ENCODE measurements at places on chromosomes 5 and 9. TPM values are rescaled to one million over a fixed set of nuclear protein-coding genes. Genes with fewer than 3 reads are reported as not detected.

WDR31 gene
- polyA plus RNA-seq = 0.05 TPM

DNA sequence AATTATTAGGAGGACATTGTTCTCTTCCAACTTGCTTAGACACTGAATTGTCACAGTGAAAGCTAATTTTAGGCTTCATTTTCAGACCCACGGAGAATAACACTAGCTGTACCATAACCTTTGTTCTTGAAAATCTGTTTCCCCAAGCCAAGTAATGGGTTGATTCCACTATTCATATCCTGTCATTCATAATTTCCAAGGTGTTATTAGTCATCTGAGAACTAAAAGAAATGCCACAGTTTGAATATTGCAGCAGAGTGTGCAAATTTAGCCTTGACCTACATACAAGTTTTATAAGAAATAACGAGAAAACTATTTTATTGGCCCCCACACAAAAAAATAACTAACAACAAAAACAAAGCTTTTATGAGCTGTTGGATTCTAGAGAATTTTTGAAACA lies 148.5 kb upstream of the TYRP1 start:
- no peak for DNase-seq

DNA sequence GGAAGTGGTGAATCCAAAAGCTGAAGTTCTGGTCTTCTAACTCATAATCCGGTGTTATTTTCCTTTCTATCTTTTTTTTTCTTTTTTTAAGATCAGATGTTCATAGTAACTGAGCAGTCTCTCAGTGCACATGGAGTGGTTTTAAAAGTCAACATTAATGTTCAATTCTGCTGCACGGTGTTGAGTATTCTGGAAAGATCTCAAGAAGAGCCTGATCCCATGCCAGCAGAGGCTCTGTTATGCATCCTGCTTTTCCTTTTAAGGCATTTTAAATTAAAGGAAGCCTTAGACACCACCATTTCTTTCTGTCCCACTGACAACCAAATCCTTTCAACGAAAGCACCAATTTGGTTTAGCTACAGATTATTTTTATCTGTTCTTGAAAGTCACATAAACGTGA lies 33.4 kb downstream of the SEMA5A start:
- DNase-seq = no peak

- no peak for DNase-seq
Observed at GRCh38 chr5:109453251-109453650, 43.5 kb upstream of the PJA2 start.

DNA sequence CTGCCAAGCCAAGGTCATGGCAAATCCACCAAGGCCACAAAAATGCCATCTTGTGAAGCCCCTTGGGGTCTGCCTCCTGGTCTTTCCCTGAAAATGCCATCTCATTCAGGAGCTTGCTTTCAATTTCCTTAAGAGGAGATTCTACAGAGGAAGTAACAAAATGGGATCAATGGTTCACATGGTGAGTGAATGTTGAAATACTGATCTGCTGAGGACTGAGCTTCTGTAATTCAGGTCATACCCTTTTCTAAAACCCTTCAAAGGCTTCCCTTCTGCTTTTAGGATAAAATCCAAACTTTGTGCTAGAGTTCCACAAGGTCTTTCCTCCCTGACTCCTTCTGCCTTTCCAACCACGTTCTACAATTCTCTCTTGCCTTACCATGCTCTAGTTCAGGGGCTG lies 24.7 kb upstream of the NR3C1 start:
- DNase-seq = peak; percentile 59

- no peak for DNase-seq
Observed at GRCh38 chr5:36682499-36682898, 76.1 kb downstream of the SLC1A3 start.

- no peak for DNase-seq
Observed at GRCh38 chr5:107950776-107951175, 280.0 kb upstream of the EFNA5 start.

DNA sequence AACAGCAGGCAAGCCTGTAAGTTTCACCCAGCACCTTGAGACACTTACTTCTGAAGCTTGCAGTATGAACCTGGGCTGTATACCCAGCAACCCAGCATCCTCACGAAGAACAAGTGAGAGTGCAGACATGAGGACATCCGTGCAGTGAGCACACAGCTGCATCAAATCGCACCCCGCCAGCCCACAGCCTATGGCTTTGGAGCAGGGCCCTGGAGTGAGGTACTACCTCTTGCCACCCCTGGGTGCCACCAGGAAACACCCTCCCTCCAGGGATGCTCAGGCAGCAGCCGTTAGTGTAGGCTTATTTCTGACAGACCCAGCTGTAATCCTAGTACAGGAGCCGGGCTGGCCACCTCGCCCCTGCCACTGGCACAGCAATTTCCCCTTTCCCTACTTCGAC lies 81.4 kb downstream of the ATPSCKMT start:
- no peak for DNase-seq

COL5A1 gene
- polyA plus RNA-seq = not detected

LVRN gene
- not detected for polyA plus RNA-seq

- no peak for DNase-seq
Observed at GRCh38 chr5:136518814-136519213, 153.5 kb upstream of the TRPC7 start.

GRCh38 chr5:127834094-127834531 lies 130.9 kb downstream of the CCDC192 start:
- no peak for DNase-seq

DNA sequence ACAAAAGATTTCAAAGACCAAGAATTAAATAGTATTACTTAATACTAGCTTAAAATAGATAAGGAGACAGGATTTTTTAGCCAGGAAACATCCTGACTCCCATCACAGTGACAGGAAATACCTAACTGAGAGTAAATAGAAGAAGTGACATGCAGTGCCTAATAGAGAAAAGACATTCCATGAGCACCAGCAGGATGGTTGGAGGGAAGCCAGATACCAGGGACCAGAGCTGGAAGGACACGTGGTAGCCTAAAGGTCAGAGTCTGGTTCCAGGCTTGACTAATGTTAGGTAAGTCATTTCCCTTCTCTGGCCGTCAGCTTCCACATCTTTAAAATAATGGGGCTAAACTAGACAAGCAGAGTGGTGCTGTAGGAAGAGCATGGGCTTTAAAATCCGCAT lies 41.6 kb downstream of the CDK5RAP2 start:
- DNase-seq = no peak

- no peak for DNase-seq
Observed at GRCh38 chr5:14199902-14200301, 56.8 kb downstream of the TRIO start.

- DNase-seq = no peak
Observed at GRCh38 chr5:16000056-16000455, 179.5 kb downstream of the MARCHF11 start.

DNA sequence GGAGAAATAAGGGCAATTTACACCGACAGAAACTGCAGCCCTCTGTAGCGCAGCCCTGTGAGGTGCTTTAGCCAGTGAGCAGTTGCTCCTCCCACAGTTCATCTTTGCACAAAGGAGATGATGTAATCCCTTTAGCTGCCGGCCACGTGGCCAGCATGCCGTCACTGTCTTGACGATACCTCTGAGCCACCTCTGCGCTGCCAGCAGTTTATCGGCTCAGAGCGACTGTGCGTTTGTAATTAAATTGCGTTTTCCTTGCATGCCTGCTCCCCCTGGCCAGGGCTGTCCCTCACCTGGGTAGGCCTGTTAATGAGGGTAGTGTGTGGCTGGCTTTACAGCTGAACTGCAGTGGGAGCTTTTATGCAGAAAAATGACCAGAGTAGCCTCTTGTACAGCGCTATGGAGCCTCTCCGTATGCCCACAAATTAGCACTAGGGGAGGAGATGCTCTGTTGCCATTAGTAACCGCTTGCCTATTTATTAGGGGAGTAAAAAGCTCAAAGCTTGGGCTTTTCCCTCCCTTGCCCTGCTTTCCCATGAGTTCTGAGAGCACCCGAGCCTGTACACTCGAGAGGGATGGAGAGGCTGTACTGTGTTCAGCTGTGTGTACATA lies 107.0 kb downstream of the TRIO start:
- DNase-seq = peak; percentile 53

DNA sequence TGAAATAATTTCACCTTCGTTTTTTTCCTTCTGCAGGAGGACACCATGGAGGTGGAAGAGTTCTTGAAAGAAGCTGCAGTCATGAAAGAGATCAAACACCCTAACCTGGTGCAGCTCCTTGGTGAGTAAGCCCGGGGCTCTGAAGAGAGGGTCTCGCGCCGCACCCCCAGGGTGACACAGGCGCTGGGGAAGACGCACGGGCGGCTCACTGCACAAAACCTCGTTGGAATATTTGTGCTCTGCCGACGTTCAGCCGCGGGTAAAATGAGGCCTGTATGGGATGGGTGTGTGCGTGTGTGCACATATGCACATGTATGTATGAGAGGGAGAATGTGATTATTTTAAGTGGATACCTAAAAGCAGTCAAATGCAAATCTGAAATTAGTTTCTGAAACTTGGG lies 24.5 kb downstream of the QRFP start:
- no peak for DNase-seq

DNA sequence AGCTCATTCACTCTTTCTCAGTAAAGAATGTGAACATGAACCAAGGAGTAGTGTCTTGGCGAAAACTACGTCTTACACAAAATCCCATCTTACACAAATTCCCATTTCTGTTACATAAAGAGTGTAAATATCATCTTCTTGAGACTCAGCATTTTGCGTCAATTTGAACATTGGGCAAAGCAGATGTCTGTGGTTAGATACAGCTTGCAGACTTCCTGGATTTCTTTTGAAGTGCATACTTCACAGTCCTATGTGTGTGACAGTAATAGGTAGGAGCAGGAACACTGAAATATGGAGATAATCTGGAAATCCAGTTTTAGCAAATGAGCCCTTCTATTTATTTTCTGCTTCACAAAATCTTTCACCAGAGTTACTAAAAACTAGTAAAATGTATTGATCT lies 58.8 kb downstream of the C6 start:
- no peak for DNase-seq

DNA sequence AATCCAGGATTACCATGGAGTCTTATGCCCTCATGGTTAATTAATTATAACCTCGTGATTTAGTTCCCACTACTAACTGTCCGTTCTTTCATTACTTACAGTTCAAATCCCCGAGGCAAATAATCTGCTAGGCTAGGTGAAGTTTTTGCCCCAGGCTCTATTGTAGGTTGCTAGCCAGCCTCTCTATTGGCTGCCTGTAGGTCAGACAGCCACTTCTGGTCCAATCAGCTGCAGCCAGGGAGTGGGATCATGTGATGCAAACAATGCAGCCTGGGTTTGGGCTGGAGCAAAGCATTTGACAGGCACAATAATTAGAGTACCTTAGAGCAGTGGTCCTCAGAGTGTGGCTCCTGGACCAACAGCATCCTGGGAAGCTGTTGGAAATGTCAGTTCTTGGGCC lies 17.7 kb downstream of the TMEM252 start:
- DNase-seq = no peak

LCNL1 gene
- polyA plus RNA-seq = not detected

GRCh38 chr9:136426787-136427186 lies 12.9 kb downstream of the INPP5E start:
- no peak for DNase-seq

DNA sequence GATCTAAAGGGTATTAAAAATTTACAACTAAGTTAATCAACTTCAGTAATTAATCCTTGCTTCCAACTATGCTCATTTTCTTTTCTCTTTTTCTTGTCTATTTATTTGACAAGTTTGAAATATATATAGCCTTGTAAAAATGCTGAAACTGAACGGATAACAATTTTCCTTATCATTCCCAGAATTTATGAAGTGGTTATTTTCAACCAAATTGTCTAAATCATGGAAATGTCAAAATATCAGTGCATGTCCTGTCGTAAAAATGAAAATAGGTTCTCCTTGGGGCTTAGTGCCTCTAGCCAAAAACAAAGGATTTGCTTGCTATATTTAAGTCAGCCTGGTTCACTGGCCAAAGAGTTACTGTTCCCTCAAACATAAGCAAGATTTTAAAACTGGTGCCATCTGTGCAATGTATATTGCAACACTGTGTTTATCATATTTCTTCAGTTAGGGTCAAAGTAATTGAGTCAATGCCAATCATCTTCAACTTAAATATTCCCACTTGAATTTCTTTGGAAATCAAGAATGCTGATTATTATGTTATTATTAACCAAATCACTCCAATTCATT lies 798.3 kb downstream of the MAT2B start:
- no peak for DNase-seq

PCDHA4 gene
- polyA plus RNA-seq = not detected

DNA sequence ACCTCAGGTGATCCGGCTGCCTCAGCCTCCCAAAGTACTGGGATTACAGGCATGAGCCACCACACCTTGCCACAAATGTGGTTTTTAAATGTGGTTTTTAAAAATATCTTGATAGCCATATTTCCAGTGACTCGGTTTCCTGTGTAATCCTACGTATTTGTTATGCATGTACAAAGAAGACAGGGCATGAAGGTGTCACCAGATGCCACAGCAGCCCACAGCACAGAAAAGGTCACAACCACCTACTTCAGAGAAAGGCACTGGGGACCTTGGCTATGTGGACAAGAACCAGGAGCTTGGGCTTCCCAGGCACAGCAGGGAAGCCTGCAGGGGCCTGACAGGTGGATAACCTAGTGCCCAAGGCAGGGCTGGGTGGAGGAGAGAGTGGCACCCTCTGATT lies 38.0 kb downstream of the C9orf50 start:
- no peak for DNase-seq

DNA sequence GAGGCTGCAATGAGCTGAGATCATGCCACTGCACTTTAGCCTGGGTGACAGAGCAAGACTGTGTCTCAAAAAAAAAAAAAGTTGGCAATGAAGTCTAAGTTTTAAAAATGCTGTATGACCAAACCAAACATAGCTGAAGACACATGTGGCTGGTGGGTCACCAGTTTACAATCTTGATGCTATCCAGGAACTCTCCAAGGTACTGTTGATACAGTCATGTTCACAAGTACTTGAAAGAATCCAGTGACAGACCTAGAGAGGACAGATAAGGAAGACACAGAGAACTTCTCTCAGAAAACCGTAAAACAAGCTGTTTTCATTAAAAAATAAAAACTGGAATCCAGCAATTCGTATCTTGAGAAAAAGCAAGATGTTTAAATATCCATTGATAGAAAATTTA lies 95.7 kb downstream of the ACTBL2 start:
- DNase-seq = no peak

DNA sequence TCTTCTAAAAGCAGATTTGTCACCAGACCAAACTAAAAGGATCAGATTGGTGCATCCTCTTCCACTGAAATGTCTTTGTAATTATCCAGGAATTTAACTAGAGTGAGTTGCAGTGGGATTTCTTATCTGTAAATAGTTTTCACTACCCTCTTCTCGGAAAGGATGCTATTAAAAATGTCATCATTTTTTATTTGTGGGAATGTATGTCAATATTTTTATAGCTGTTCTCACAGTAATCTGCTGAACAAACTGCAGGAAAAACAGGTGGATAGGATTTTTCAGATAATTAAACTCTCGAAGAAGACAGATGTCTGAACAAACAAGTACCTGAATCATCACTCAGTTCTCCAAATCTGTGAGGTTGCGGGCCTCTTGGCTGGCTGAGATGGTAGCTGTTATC lies 62.7 kb downstream of the RAB14 start:
- no peak for DNase-seq

DNA sequence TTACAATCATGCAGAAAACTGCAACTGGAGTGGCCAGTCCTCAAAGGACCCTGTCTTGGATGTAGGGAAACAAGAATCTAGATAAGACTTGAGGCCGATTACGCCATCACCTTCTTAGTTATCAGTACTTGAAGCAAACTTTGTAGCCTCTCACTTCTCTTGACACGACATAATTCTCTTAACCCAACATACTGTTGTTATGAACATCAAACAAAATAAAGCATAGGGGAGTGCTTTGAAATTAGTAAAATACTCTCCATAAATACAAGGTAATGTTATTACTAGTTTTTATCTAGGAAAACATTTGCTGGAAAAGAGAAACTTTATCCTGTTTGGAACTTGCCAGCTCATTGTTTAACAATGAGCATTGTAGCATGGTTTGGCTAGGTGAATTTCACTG lies 574.9 kb upstream of the DMAC1 start:
- no peak for DNase-seq

CFAP157 gene
- 0.09 TPM for polyA plus RNA-seq

Measured in CD14-positive monocyte (primary cell).